ENCODE measurements at places on chromosomes 16 and 17. TPM values are rescaled to one million over a fixed set of nuclear protein-coding genes. Genes with fewer than 3 reads are reported as not detected.

- peaks cover 1% of the 10 kb centered on the region for H3K36me3 ChIP-seq
- no peak overlapping the region for H3K27ac ChIP-seq
- DNase-seq: peak; percentile 11
- peaks cover 31% of the 10 kb centered on the region for H3K27me3 ChIP-seq
- no peak overlapping the region for H3K4me3 ChIP-seq
- peaks cover 14% of the 10 kb centered on the region for H3K4me1 ChIP-seq
Observed at GRCh38 chr16:75319513-75320411, 68.3 kb upstream of the BCAR1 start.

DNA sequence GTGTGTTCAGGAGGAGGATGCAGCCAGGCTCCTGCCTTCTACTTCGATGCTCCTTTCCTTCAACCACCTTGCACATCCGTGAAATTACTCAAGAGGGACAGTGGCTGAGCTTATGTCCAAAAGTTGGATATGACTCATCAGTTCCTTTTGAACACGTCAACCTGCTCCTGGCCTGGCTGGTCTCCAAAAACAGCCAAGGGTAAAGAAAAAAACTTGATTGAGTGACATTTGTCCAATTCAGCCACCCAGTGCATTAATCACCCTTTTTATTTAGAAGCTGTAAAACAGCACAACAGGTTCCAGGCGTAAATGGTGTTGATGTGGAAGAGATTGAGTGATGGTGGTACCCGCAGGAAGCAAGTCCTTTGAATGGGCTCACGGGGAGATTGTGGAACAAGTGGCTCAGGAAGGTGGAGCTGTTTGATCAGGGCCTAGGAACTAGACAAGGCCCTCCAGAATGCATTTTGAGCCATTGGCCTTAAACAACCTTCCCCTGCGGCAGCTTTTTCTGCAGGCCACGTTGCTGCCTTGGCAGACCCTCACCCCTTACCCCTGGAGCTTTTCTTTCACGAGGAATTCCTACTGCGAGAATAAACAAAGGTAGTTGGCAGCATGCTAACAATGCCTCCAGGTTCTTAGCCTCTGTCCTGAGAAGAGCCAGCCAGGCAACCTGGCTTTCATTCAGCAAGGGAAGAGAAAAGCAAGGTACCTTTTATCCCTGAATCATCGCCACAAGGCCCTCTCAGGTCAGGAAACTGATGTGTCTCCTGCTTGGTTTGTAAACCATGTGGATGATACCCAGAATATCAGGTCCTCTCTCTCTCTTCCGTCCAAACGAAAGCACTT lies 173.3 kb upstream of the CACNG5 start:
- no peak overlapping the region for H3K4me3 ChIP-seq
- H3K27ac ChIP-seq: no peak overlapping the region
- H3K27me3 ChIP-seq: no peaks in the 10 kb centered on the region
- DNase-seq: no peak
- H3K4me1 ChIP-seq: no peaks in the 10 kb centered on the region
- H3K36me3 ChIP-seq: no peaks in the 10 kb centered on the region

GRCh38 chr16:66265556-66266141 lies 100.8 kb upstream of the CDH5 start:
- peaks cover 2% of the 10 kb centered on the region for H3K4me1 ChIP-seq
- DNase-seq: no peak
- no peak overlapping the region for H3K4me3 ChIP-seq
- H3K27ac ChIP-seq: no peak overlapping the region
- peaks cover 17% of the 10 kb centered on the region for H3K27me3 ChIP-seq
- no peaks in the 10 kb centered on the region for H3K36me3 ChIP-seq

DNA sequence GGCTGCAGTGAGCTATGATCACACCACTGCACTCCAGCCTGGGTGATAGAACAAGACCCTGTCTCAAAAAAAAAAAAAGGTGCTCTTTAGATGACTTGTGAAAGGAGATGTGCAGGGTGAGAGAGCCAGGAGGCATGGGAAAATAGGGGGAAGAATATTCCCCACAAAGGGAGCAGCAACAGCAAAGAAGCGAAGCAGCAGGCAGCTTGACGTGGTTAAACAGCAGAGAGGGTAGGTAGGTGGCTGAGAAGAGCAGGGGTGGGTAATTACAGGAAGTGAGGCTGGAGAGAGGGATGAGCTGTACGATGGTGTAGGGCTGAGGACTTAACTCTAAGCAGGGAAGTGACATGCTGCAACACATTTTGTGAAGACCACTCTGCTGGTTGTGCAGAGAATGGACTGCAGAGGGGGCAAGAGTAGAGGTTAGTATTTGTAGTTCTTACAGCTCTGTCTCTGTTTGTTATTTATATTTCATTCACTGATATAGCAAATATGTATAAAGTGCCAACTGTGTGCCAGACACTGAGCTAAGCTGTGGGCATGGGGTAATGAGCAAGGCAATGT lies 1.6 kb downstream of the HEATR3 start:
- peak; percentile 30 for DNase-seq
- H3K36me3 ChIP-seq: no peaks in the 10 kb centered on the region
- no peaks in the 10 kb centered on the region for H3K27me3 ChIP-seq
- H3K27ac ChIP-seq: no peak overlapping the region

- H3K27ac ChIP-seq: peak overlapping the region; percentile 96
- H3K27me3 ChIP-seq: no peaks in the 10 kb centered on the region
- H3K4me1 ChIP-seq: peaks cover 12% of the 10 kb centered on the region
- H3K36me3 ChIP-seq: peaks cover 19% of the 10 kb centered on the region
- H3K4me3 ChIP-seq: peak overlapping the region; percentile 95
Observed at GRCh38 chr16:3234543-3234856, 458 bp downstream of the ZNF200 start.

- H3K27ac ChIP-seq: peak overlapping the region; percentile 77
- H3K4me1 ChIP-seq: peaks cover 46% of the 10 kb centered on the region
- H3K27me3 ChIP-seq: no peaks in the 10 kb centered on the region
- peak; percentile 40 for DNase-seq
Observed at GRCh38 chr16:67504031-67505021, 21.0 kb upstream of the AGRP start.

DNA sequence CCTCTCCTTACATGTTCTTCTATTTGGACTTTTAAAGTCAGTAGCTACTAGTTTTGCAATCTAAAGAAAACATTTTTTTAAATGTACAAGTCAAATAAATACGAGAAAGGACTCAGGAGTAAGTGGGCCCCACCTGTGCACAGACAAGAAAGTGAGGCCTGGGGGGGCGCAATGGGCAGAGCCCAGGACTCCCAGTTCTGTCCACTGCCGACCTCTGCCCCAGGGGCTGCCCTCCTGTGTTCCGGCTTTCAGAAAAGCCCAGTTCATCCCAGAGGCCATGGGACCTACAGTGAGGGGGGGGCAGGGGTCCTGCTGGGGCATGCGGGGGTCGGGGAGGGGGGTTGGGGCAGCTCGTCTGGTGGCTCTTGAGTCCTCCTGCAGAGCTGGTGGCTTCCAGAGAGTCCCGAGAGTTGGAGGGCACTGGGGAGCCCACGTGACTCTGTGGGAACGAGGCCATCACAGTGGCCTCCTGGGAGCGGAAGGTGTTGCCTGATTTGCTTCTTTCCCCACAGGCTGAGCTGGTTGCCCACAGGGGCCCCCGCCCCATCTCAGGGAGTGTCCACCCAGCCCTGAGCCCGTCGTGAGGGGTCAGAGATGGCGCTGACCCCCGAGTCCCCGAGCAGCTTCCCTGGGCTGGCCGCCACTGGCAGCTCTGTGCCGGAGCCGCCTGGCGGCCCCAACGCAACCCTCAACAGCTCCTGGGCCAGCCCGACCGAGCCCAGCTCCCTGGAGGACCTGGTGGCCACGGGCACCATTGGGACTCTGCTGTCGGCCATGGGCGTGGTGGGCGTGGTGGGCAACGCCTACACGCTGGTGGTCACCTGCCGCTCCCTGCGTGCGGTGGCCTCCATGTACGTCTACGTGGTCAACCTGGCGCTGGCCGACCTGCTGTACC lies 2.4 kb downstream of the UTS2R start:
- no peaks in the 10 kb centered on the region for H3K36me3 ChIP-seq
- H3K27me3 ChIP-seq: peaks cover 3% of the 10 kb centered on the region
- no peak for DNase-seq

DNA sequence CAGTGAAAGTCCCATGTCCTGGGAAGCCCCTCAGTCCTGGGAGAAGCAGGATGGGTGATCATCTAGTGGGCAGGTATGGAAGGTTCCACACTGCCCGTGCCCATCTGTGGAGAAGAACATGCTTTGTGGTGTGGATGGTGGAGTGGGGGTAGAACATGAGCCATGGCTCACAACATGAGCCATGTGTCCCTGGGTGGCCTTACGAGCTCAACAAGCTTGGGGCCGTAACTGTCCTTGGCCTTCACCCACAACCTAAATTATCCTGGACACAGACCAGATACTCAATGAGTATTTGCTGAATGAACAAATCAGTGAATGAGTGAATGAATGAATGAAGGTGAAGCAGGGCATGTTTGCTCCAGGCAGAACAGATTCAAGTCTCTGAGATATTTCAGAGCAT lies 13.5 kb downstream of the SOX8 start:
- no peaks in the 10 kb centered on the region for H3K36me3 ChIP-seq
- no peaks in the 10 kb centered on the region for H3K4me1 ChIP-seq
- peaks cover 47% of the 10 kb centered on the region for H3K27me3 ChIP-seq
- H3K4me3 ChIP-seq: no peak overlapping the region
- no peak overlapping the region for H3K27ac ChIP-seq
- no peak for DNase-seq

The KRTAP3-2 gene
- not detected for total RNA-seq

Data from B cell (primary cell).